Activated T-cell treated with anti-CD3 and anti-CD28 coated beads, Interleukin-2, amount 50 U/mL, for 72 hours (primary cell): ENCODE measurements at places on chromosomes 6 and 20. TPM values are rescaled to one million over a fixed set of nuclear protein-coding genes. Genes with fewer than 3 reads are reported as not detected.

DNA sequence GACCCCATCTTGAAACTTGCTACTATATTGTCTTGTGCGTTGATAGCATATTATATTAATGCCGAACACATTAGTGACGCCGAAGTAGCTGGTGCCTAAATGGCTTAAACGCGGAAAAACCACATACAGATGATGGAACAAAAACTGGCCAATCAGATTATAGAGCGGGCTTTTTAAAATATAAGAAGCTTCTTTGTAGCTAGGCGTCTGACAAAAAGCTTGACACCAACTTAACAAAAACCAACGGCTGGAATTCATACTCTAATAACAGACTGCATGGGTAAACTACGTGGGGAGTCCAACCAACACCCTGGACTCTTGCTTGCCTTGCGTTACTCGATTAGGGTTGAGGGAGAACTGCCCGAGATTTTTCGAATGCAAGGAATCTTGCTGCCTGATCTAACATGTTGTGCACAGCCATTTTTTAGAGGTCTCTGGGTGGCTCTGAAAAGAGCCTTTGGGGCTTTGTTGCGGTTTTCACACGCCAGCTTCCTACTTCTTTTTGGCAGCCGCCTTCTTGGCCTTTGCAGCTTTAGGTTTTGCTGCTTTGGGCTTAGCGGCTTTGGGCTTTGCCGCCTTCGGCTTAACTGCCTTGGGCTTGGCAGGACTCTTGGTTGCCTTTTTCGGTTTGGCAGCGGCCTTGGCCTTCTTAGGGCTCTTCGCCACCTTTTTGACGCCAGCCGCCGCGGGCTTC, 45.7 kb downstream of the OR2B2 start:
- H3K36me3 ChIP-seq, result peaks cover 6% of the 10 kb centered on the region
- H3K4me1 ChIP-seq, result peaks cover 79% of the 10 kb centered on the region
- H3K4me3 ChIP-seq, result peak overlapping the region; percentile 85

DNA sequence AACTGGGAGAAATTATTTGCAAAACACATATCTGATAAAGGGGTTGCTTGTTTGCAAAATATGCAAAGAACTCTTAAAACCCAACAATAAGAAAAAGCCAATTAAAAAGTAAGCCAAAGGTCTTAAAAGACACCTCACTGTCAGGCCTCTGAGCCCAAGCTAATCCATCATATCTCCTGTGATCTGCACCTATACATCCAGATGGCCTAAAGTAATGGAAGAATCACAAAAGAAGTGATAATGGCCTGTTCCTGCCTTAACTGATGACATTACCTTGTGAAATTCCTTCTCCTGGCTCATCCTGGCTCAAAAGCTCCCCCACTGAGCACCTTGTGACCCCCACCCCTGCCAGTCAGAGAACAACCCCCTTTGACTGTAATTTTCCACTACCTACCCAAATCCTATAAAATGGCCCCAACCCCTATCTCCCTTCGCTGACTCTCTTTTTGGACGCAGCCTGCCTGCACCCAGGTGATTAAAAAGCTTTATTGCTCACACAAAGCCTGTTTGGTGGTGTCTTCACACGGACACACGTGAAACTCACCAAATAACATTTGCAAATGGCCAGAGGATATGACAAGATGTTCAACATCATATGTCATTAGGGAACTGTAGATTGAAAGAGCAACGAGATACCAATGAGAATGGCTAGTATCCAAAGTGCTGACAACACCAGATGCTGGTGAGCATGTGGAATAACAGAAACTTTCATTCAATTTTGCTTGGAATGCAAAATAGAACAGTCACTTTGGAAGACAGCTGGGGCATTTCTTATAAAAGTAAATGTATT, 565.0 kb upstream of the ADGRB3 start:
- no peaks in the 10 kb centered on the region for H3K4me1 ChIP-seq
- H3K4me3 ChIP-seq, result no peak overlapping the region
- H3K27me3 ChIP-seq, result no peaks in the 10 kb centered on the region
- no peak overlapping the region for H3K27ac ChIP-seq

DNA sequence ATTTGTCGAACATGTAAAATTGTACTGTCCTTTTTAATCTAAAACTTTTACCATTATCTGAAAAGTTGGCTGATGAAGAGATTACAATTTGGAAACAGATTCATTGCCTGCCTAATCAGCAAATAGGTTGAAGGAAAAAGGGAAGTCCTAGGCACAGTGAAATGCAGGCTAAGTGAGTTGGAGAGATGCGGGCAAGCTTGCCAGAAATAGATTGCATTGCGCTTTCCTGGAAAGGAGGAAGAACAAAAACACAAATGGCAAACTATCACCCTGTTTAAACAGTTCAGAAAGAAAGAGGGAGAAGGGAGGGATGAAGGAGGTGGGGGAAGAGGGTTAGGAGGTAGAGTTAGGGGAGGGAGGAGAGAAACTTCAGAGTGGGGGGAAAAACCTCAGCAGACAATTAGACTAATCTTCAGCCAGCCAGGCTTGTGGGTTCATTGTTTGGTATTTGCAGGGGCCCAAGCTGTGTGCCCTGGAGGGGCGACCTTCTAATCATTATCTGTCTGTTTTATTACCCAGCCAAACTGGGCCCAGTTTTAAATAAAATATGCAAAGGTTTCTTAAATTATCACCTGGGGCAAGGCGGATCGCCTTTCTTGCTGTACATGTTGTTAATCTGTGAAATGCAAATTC, 465.2 kb downstream of the TFAP2B start:
- H3K4me3 ChIP-seq, result no peak overlapping the region
- no peaks in the 10 kb centered on the region for H3K36me3 ChIP-seq
- H3K27me3 ChIP-seq, result no peaks in the 10 kb centered on the region
- no peak overlapping the region for H3K27ac ChIP-seq
- DNase-seq, result no peak

DNA sequence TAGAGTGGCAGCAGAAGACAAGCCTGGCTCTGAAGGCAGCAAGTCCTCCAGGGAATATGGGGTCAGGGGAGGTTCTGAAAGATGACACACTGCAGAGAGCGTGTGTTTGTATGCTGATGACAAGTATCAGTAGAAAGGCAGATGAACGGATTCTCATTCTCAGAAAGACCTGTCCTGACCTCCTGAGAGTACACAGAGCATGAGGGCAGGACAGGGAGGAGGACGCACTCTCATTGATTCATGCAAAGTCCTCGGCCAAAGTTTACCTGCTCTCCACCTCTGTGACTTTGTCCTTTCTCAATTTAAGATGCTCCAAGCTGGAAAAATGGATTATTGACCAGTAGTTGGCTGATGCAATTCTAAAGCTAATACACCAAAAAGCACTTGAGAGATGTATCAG, 156.7 kb downstream of the LPA start:
- no peaks in the 10 kb centered on the region for H3K27me3 ChIP-seq
- H3K4me1 ChIP-seq, result no peaks in the 10 kb centered on the region
- H3K4me3 ChIP-seq, result no peak overlapping the region
- no peak for DNase-seq

DNA sequence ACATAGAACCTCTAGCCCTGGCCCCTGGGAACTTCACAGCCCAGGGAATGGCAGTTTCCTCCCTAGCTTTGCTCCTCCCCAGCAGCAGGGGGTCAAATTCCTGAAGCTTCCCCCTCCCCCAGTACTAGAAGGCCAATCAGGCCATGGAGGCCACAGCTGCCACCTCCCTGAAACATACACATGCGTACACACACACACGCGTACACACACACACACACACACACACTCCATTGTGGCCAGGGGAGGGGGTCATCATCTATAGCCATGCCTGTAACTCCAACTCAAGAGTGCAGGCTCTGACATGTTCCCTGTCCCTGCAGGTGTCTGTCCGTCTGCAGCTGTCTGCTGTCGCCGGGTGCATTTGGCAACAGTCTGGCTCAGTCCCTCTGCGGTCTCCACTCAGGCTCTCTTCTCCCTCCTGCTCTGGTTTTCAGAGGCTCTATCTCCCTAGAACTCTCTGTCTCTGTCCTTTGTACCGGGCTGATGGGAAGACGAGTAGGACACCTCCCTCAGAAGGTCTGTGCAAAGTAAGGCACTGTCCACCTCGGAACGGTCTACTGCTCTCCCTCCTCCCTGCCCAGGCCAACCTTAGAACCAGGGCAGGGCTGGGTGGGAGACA, 1.4 kb downstream of the LRFN2 start:
- peaks cover 6% of the 10 kb centered on the region for H3K4me1 ChIP-seq
- H3K4me3 ChIP-seq, result peak overlapping the region; percentile 88
- peaks cover 31% of the 10 kb centered on the region for H3K27me3 ChIP-seq
- no peaks in the 10 kb centered on the region for H3K36me3 ChIP-seq
- no peak for DNase-seq

DNA sequence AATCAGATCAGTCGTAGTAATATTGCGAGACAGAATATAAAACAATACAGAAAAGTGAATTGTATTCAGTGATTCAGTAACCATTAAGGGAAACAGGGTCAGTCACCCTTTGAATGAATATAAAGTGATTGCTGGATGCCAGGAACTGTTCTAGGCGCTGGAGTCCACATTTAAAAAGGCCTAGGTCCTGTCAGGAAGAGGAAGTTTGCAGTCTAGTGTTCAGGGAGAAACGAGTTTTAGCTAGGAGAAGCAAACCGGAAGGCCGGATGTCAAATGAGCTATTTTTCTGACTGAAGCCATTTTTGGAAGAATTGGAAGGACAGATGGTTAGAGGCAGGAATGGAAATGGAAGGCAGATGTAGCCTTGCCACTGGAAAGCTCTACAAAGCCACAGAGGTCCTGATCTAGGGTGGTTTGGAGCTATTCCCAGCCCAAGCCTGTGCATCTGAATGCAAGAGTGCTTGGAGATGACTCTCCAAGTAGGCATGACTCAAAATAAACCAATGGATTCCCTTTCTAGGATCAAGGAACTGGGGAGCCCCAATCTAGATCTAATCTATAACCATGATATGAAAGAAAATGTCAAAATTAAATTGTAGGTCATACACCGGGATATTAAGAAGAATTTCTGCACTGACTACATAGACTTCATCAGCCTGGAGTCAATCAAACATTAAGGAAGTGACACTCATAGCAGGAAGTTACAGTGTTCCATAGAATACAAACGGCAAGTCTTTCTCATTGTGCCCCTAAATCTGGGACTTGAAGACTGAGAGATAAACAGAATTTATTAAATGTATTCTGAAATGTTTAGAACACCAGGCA, 36.8 kb upstream of the CDKAL1 start:
- DNase-seq, result no peak
- H3K4me3 ChIP-seq, result no peak overlapping the region
- H3K36me3 ChIP-seq, result no peaks in the 10 kb centered on the region
- H3K4me1 ChIP-seq, result no peaks in the 10 kb centered on the region

DNA sequence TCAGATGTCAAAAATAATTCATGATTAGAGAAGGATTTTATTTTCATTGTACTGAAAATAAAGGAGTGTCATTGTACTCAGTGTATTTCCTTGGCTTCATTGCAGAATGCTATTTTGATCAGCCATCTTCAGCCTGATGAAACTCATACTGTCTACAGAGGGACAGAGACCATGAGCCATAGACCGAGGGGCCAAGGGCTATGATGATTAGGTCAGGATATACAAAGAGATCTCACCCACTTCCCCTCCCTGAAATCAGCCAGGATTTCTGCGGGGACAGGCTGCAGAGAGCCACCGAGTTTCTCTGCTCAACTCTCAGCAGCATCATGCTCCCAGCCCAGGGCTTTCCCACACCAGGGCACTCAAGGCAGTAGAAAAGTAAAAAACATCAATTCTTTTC, 47.0 kb downstream of the ALDH8A1 start:
- no peaks in the 10 kb centered on the region for H3K4me1 ChIP-seq
- no peak overlapping the region for H3K4me3 ChIP-seq
- DNase-seq, result no peak
- H3K36me3 ChIP-seq, result no peaks in the 10 kb centered on the region
- H3K27me3 ChIP-seq, result peaks cover 5% of the 10 kb centered on the region

DNA sequence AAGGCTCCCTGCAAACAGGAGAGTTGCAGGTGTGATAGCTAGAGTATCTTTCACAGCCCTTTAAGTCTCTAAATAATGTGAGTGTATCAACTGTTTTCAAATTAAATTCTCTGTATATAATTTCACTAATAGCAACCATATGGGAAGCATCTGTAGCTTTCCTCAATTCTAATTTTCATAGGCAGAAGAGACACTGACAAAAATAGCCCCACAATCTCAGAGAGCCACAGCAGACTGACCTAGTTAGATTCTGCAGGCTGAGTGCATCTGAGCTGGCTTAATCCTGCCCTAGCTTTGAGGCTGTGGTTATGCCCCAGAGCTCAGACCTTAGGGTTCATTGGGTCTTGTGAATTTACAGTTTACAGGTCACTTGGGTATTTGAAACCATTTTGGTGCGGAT, 63.9 kb downstream of the MAP7 start:
- H3K27ac ChIP-seq, result no peak overlapping the region
- no peaks in the 10 kb centered on the region for H3K27me3 ChIP-seq
- H3K4me3 ChIP-seq, result no peak overlapping the region

DNA sequence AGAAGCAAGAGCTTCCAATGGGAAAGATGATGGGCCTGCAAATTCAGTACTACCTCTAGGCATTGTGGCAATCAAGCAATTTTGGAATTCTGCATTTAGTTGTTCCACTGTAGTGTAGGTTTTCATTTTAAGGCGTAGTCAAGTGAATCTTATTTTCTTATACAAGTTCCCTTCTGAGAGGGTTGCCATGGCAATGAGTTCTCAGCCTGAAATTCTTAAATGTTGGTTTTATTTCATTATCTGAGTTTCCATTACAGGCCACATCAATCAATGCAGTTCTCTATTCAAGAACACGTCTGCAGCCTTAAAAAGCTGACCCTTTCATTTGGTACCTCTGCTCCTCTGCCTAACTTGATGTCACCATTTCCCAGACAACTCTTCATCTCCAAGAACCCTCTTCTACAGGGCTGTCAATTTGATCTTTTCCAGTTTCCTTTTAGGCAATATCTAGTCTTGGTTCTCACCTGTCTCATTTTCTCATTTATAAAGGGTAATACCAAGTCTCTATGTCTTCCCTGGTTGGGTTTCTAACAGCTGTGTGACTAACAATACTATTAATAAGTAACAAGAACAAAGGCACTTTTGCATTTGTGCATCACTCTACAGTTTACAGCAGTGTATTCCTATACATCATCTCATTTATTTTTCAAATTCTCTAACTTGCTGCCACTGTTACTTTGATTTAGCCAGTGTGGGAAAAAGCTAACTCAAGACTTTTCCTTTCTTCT, 898.2 kb upstream of the FLRT3 start:
- no peaks in the 10 kb centered on the region for H3K36me3 ChIP-seq
- no peaks in the 10 kb centered on the region for H3K4me1 ChIP-seq
- DNase-seq, result no peak
- no peak overlapping the region for H3K4me3 ChIP-seq
- peak overlapping the region; percentile 9 for H3K27ac ChIP-seq
- H3K27me3 ChIP-seq, result peaks cover 4% of the 10 kb centered on the region

DNA sequence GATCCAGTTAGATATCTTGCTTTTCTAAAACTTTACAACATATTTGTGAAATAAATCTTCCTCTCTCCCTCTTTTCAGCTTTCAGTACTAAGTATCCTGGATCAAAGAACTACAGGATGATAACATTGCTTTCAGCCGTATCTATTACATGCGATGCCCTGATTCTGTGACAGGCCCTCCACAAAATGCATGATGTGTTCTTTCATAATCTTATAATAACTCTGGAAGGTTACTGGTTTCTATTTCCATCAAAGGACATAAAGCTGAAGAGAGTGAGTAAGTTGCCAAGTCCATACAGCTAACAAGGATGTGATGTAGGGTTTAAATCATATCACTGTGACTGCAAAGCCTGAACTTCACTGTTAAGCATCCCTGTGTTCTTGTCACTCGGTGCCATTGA, 62.9 kb upstream of the ADGRG6 start:
- H3K36me3 ChIP-seq, result no peaks in the 10 kb centered on the region
- H3K27me3 ChIP-seq, result no peaks in the 10 kb centered on the region
- no peaks in the 10 kb centered on the region for H3K4me1 ChIP-seq
- DNase-seq, result no peak
- H3K4me3 ChIP-seq, result no peak overlapping the region

The SH3BGRL2 gene
- 0.62 TPM for total RNA-seq

The KIZ gene
- 24.0 TPM for total RNA-seq

The CASS4 gene
- 6.9 TPM for total RNA-seq

The DNMT3B gene
- 3.2 TPM for total RNA-seq

The KCNK15 gene
- 0.48 TPM for total RNA-seq

The IMPG1 gene
- total RNA-seq, result not detected
